ENCODE measurements at places on chromosomes 3 and 15. TPM values are rescaled to one million over a fixed set of nuclear protein-coding genes. Genes with fewer than 3 reads are reported as not detected.
A peak's percentile ranks its signal among the peaks of the same experiment; 100 is the strongest.

DNA sequence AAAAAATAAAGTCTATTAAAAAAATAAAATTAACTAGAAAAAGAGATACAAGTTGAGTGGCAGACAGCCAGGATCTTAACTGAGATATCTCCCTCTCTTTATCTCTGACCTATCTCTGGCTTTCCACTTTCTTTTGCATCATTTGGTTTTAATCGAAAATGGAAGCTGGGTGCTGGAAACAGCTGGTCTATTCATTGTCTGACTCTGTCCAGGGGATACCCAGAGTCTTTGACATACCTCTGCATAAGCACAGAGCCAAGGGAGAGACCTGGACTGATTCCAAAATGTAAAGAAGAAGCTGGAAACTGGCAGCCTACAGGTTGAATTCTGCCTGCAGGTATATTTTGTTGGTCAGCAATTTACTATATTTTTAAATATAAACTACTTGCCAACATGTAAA lies 29.6 kb upstream of the CRBN start:
- no peak for DNase-seq

- no peak for DNase-seq
These were observed 140.2 kb downstream of the CACNA2D3 start for GRCh38 chr3:54262541-54262940.

- DNase-seq, result no peak
These were observed 10.8 kb downstream of the SHISA5 start for GRCh38 chr3:48493203-48493501.

DNA sequence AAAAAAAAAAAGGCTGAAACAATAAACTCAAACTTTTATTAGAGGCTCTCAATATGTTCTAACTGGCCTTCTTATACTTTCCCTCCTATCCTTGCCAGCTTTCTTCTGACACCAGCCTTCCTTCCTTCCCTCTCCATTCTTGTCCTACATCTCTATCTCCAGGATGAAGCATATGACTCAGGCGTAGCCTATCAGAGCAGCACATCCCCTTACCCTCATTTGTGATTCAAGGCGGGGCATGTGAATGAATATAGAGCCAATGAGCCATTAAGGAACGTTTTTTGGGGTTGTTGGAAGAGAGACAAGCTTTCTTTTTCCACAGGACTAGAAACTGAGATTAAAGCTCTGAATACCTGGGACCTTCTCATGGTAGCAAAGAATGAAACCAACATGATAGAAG lies 25.1 kb upstream of the KCNMB3 start:
- no peak for DNase-seq

- no peak for DNase-seq
These were observed 78.5 kb upstream of the ROBO1 start for GRCh38 chr3:79846148-79846933.

- no peak for DNase-seq
These were observed 52.9 kb downstream of the HERC2 start for GRCh38 chr15:28269097-28269496.

LHFPL4 gene
- not detected for total RNA-seq

LRRC57 gene
- 38.0 TPM for total RNA-seq

- no peak for DNase-seq
These were observed 4.9 kb downstream of the NANOGP8 start for GRCh38 chr15:35080226-35080625.

RBMS3 gene
- total RNA-seq, result 54.1 TPM

- no peak for DNase-seq
These were observed 48.8 kb upstream of the ZCWPW2 start for GRCh38 chr3:28299705-28300104.

DNA sequence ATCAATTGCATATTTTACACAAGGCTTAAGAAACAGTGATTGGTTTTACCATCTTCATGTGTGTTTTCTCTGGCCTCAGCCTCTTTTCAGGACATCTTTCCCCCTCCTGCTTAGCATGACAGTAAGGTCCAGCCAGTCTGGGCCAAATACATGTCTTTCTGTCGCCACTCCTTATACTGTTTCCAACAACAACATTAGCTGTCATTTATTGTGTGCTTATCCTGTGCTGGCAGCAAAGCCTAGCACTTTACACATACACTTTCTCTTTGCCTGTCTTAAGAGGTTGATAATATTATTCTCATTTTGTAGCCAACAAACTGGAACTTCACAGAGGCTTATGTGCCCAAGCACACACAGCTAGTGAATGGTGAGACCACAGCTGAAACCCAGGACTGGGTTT lies 37.8 kb downstream of the B3GALNT1 start:
- DNase-seq, result no peak

DNA sequence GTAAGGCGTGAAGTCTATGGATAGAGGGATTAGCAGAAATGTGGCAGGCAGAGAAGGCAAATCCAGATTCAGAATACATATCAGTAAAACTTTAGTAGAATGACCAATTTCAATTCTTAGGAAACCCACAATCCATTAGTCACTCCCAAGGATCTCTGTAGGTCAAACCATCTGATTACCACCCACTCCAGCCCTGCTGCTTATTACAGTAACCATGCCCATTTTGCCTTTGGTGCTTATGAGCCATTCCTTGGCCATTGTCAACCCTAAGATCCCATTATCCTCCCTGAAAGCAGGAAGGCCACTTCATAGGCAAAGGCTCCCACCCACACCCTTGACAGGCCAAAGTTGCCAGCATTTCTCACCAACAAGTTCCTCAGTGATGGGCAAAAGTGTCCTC lies 5.1 kb upstream of the KLHL40 start:
- DNase-seq, result no peak

GRCh38 chr15:61613138-61613537 lies 384.0 kb upstream of the RORA start:
- no peak for DNase-seq

ATP10A gene
- 32.0 TPM for total RNA-seq

DNA sequence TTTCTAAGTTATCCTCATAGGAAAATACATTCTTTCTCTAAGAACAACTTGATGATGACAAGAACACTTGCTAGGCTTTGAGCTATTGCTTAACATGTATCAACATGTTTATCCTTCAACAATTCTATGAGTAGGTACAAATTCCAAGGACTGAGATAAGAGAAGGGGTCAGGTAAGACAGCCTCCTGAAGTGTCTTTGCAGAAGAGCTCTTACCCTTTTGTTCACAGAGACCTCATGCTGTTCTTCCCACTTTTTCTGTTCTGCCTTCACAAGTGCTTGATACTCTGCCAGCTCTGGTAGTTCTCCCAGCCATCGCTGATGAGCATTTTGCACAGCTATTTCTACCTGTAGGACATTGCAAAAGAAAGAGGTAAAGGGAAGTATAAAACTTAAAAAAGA lies 50.9 kb downstream of the CEP152 start:
- DNase-seq, result no peak

DNA sequence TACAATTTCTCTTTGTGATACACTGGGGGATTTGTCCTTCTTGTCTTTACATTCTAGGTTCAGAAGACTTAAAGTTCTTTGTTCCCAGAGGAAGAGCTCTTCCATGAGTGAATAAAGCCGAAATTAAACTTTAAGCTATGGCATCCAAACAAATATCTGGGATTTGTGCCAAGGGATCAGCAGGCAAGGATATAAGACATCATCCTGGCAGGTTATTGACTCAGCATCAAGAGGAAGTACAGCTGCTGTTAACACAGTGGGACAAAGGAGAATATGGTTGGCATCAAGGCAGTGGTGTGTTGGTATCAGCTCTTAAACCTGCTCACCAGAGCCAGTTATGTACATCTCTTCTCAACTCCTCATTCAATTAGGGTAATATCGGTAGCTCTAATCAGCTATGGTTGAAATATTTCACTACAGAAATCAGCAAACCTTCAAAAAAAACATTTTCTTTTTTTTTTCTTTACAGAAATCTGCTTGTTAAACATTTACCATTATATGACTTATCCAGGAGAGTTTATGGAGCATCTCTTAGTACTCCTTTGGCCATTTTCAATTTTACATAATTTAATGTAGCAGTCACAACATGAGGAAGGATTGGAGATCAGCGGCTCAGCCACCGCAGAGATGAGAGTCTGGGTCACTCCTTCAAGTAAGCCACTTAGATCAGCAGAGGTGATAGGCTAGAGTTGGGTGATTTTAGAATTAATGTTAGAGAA lies 1198.6 kb upstream of the EPHA6 start:
- DNase-seq, result no peak

NR1I2 gene
- 0.46 TPM for total RNA-seq

GRCh38 chr15:78034495-78035191 lies 42.9 kb downstream of the TBC1D2B start:
- peak; percentile 85 for DNase-seq

HIGD2B gene
- total RNA-seq, result not detected

DNA sequence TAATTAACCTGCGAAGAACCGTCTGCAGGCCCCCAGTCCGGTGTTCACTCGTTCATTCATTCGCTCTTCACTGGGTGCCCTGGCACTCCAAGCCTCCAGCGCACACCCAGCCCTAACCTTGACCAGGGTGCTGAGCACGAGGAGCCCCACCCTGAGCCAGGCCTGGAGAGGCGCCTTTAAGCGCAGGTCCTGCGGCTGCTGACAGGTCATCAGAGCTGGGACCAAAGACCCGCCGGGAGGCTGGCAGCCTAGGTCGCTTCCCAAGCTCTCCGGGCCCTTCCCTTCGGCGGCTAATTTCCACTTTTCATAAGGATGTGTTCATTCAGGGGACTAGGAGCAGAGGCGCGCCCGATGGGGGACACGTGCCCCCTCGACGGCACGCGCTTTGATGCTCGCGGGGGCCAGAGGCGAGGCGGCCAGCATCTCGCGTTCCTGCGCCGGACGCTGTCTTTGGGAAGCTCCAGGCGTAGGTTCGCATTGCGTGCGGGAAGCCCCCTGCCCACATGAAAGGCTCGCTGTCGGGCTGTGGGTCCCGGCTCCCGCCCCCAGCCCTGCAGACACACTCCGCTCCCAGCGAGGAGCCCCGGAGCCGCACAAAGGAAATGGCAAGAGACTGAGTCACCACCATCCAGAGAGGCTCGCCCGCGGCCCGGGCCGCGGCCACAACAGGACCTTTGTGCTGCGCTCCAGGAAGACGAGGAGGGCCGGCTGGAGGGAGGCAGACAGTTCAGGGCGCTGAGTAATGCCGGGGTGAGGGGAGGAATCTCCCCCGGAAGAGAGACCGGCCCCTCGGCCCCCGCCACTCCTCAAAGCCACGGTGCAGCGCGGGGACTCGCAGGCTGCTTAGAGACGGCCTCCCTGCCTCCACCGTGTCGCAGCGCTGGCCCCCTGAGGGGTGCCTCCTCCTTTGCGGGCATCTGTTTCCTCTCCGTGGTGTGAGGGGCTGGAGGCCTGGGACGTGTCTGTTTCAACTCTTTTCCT lies 266.4 kb upstream of the HES1 start:
- DNase-seq, result peak; percentile 89

All from upper lobe of left lung (tissue), 6 donors.